ENCODE measurements at places on chromosomes 5 and 9.

GRCh38 chr9:112301420-112301819 is 32.0 kb downstream of the PTBP3 start:
- no peak for DNase-seq

- no peak for DNase-seq
Observed at GRCh38 chr5:29777373-29777772, 1416.1 kb upstream of the CDH6 start.

DNA sequence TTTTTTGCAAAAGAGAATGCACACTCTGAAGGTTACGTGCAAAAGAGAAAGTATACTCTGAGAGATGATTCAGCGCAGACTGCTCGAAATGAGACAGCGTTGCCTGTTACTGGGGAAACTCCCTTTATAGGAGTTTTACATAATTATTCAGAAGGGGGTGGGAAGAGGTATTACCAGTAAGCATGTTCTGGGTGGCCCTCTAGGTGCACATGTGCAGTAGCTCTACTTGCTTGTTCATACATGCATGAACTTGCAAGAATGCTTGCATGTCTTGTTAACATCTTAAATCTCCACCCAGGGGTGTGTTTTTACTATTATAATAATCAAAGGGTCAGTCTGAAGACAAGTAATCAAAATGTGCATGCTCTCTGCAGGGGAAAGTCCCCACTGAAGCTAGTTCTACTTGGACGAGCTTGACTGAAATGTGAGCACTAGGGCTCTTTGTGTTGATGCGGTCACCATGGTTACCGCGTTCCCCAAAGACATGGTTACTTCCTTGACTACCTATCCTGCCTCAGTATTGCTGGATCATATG is 75.5 kb downstream of the SGCD start:
- DNase-seq = peak; percentile 46

DNA sequence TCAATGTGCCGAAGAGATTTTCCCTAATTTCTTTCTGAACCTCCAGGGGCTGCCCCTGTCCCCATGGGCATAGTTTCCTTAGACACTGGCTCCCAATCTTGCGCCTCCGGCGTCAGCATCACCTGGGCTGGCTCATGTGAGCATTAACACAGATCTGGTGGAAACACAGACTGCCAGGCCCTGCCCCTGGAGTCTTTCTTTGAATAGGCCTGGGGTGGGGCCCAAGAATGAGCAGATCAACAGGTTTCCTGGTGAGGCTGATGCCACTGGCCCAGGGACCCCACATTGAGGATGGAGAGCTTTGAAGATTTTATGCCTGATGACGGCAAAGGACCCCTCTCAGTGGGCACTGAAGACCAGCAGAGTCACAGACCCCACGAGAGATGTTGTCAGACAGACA is 60.8 kb downstream of the ANKRD33B start:
- DNase-seq = no peak

DNA sequence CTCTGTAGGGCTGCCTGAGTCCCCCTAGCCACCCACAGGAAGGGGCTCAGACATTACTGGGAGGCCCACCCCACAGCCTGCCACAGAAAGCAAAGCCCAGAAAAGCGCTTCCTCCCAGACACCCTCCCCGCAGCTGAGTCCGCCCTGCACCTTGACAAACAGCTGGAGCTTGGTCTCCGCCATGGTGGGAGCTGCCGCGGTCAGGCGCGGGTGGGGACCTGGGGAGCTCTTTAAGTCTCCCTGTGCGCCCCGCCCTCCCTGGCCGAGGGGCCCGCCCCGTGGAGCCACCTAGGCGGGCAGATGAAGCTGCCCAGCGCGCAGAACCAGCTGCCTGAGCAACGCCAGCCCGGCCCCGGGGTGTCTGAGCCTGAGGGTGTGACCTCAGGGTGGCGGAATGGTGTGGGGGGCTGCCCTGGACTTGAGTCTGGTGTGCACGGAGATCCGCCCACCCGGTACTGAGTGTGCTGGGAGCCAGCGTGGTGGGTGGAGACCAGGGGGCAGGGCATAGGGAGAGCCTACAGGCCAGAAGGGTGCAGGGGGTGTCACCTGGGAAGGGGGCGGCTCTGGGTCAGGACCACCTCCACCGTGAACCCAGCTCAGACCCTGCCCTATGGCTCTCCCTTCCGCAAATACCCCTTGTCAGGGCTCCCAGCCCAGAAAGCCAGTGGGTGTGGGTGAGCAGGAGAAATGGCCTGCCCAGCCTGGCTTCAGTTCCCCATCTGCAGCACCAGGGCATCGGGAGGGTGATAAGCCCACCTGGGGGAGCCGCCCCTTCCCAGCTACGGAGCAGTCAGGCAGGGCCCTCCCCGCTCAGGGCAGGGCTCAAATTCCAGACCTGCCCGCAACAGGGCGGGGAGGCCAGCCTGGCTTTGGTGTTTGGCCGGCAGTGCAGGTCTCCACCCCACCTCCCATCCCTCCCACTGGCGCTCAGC is at the start of gene CLIC3:
Gene CLIC3, minus strand, starts transcription at position 208 of the 932 bp plus-strand sequence. Its CDS starts 25 bp downstream, at position 183.
- DNase-seq = peak; percentile 80

- peak; percentile 92 for DNase-seq
Observed at GRCh38 chr5:142685418-142686209, at the start of gene FGF1. Gene FGF1, minus strand, starts transcription at chr5:142686090. Its CDS starts 71,963 bp downstream, at chr5:142614127.

DNA sequence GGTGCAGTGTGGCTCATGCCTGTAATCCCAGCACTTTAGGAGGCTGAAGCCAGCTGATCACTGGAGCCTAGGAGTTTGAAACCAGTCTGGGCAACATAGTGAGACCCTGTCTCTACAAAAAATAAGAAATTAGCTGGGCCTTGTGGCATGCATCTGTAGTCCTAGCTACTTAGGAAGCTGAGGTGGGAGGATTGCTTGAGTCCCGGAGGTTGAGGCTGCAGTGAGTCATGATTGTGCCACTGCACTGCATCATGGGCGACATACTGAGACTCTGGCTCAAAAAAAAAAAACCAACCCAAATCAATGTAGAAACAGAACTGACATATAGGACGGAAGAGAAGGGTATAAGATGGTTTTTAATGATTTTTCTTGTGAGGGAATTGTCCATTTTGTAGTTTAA is 27.7 kb downstream of the G3BP1 start:
- no peak for DNase-seq

GRCh38 chr9:105055917-105056316 is 128.0 kb upstream of the ABCA1 start:
- no peak for DNase-seq

DNA sequence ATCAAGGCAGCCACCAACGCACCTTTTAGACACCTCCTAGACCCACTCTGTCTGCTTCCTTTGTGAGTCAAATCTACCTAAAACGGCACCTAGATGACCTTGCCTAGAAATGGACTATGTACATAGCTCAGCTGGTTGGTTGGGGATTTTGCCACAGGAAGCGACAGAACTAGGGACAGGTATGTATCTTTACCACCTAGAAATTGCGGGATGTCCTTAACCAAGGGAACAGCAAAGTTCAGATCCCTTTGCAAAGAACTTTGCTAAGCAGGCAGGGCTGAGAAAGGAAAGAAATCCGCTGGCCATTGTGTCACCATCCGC is 2.0 kb upstream of the ENC1 start:
- DNase-seq = no peak

DNA sequence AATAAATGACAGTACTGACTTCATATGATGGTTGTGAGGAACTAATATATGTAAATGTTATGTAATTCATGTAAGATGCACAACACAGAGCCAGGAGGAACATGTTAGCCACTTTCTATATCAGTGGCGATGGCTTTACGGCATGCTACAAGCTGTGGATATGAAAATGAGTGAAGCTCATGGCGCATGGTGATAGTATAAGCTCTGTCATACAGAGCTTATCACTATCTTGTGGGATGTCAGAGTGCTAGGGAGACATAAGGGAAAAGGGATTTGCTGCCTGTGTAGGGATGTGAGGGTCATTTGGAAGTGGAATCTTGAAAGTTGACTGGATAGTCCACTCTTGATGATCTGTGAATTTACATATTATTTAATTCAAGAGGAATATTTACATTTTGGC is 13.6 kb downstream of the CPEB4 start:
- DNase-seq = no peak

GRCh38 chr9:81686614-81687520 is 2.5 kb downstream of the TLE1 start:
- peak; percentile 90 for DNase-seq

DNA sequence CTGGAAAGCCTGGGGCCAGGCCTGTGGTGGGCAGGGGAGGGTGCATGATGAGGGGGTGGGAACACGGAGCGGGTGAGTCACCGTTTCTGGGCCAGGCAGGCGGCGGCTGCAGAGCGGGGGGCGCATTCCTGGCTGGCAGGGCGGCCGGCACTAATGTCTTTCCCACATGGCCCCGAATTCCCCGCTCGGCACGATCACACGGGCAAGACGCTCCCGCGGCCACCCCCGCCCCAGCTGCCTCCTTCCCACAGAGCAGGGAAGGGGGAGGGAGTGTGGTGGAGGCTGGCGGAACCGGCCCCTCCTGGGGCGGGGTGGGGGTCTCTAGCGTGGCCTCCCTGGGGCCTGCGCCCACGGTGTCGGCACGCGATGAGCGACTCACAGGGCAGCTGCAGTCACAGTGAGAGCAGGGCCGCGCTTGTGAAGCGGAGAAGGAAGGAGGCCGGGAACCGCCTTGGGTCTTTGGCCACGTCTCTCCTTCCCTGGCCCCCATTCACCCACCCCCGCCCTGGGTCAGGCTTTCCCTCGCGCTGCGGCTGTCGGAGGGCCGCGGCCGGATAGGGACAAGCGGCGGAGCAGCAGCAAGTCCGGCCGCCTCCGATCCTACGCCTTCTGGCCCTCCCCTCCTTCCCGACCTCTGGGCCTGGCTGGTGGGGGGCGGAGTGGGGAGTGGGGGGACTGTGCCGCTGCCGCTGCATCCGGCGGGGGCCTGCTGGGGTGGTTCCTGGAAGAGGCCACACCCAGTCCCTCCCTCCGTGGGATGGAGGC is 48.9 kb downstream of the CXXC5 start:
- DNase-seq = peak; percentile 56

GRCh38 chr5:102802708-102803458 is 47.8 kb downstream of the PAM start:
- DNase-seq = no peak

GRCh38 chr9:109893241-109893640 is 113.2 kb downstream of the PALM2AKAP2 start:
- DNase-seq = no peak

GRCh38 chr9:38336341-38336740 is 56.2 kb upstream of the ALDH1B1 start:
- no peak for DNase-seq

DNA sequence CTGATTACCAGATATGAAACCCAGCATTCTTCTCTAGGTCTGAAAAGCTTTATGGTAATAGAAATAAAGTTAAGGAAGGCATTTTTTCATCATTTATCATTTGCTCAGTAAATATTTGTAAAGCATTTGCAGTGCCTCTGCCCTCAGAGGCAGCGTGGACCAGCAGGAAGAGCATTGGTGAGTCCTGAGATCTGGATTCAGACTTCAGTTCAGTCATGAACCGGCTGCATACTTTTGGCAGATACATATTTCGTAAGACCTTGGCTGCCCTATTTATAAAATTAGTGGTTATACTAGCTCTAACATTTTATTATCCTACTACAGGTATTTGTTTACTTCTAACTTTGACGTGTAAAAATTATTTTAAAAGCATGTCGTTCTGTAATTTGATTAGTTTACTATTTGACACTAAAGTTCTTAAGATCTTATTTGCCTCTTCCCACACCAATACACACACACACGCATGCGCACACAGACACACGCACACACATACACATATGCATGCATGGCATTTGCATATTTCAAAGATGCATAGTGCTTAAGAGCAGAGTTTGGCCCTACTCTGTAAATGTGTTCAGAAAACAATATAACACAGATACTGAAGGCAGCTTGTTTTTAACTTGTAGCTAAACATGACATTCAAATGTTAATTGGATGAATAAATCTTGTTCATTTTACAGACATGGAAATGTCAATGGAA is 101.9 kb downstream of the RPS23 start:
- no peak for DNase-seq

All from RWPE1 (cell line).